Renal pelvis (tissue), 12 donors: ENCODE measurements at places on chromosomes 2 and 18.

DNA sequence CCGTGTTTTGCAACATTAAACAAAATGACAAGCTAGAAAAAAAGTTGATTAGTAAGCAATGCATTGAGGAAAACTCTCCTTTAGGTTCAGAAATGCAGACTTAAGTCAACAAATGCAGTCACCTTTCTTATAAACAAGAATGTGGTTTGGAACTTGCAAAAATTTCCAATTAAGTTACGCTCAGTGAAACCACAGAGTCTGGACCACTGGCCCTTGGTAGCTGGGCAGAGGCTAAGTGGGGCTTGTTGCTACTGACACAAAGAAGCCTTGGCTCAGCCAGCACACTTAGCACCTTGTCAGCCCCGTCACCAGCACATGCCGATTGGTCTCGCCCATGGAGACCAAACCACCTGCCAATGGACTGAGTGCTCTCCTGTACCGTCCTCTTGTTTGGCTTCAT lies 53.0 kb downstream of the SMIM21 start:
- no peak for DNase-seq

DNA sequence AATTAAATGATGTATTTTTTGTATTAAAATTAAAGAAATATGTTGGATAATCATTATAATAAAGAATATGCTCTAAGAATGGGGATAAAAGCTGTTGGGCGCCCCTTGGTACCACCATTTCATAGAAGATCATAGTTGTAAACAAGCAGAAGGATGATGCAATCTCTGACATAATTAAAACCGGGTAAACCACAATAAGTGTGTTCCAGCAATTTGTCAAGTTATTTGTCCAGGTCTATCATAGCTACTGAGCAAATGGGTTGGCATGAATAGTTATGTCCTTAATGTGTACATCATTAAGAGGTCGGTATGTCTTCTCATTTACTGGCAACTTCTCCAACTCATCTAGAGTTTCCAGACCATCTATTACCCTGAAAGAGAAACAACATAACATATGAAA lies 6.7 kb upstream of the CLK1 start:
- DNase-seq: no peak

DNA sequence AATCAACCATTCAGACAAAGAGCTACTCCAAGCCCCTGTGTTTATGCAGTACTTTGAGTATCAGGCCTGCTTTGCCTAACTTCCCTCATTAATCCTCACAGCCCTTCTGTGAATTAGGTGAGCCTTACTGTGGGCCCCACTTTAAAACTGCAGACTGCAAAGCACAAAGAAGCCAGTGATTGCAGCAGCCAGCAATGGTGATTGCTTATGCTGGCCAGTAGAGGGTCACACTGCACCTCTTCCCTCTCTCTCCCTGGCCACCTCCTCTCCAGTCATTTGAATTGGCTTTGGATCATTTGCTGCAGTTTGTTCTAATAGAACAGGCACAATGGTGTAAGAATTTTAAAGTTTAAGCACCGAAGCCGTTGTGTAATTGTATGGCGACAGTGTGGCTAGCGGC lies 229.9 kb downstream of the AGPS start:
- DNase-seq: peak; percentile 44

DNA sequence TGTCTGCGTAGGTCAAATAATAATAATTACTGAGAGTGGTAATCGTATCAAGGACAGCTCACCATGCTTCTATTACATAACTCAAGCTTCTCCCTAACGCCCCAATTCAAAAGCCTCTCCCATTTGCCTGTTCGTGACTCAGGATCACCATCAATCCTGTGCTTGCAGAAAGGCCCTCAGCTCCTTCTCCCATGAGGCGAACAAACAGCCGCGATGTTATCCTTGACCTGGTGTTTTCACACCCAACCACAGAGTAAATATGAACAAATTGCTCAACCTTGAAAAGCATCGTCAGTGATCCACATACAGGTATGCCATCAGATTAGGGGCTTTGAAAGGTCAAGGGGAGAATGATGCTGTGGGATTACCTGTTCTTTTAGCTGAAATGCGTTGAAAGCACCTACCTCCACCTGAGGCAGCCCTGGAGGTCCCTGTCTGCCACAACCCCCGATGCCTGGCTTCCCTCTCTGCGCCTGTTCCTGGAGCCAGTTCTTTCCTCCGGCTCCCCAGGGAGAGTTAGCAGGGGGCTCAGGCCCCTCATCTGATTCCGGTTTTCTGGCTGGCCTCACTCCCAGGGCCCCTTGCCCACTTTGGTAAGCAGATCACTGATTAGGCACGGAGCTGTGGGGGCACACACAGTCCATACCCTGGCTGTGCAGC lies 39.1 kb upstream of the ODC1 start:
- no peak for DNase-seq

- DNase-seq: no peak
These were observed 213.0 kb downstream of the GLI2 start for GRCh38 chr2:120948662-120949011.

GRCh38 chr2:202051499-202052161 lies 18.0 kb downstream of the FZD7 start:
- no peak for DNase-seq

DNA sequence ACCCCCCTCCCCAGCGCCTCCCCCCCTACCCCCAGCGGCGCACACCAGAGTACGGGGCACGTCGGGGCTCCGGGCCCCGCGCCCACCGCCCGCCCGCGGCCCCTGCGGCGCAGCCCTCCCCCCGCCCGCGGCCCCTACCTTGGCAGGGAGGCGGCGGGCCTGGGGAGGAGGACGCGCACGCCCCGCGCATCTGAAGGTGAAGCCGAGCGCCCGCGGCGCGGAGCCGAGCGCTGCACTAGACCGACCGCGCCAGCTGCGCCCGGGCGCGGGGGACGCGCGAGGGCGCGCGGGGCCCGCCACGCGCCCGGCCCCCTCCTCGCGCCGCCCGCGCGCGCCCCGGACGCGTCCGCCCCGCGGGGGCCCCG lies at the start of gene ZNF516:
Gene ZNF516 (minus strand): TSS at position 237 of the 365 bp plus-strand sequence. CDS start 52,188 bp downstream, outside the sequence.
- no peak for DNase-seq

DNA sequence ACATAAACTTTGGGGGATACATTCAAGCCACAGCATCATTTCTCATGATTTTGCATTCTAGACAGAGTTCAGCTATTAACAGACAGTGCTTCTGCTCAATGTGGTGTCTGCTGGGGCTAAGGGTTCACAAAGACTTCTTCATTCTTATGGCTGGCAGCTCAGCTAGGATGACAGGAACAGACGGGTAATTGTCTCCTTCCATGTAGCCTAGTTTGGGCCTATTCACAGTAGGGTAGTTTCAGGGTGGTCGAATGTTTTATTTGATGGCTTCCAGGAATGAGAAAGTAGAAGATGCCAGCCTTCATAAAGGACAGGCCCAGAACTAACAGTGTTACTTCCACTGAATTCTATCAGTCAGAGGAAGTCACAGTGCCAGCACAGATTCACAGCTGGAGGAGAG lies 26.0 kb upstream of the BCL2L11 start:
- no peak for DNase-seq

DNA sequence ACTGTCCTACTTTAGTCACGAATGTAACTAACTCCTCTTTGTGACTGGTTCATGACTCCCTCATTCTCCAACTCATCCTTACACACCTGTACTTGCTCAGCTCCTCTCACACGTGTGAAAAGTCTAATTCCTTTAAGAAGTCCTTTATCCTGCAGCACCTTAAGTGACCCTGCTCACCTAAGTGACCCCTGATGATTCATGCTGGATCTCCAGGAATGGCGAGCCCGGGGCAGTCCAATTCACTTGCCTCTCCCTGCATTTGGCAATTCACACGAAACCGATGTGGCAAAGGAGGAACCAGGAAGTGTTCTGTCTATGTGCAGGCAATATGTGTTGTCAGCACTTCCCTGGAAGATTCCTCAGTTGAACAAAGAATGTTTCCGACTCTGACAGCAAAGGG lies 189.8 kb upstream of the NABP1 start:
- DNase-seq: no peak

- DNase-seq: no peak
These were observed 628 bp downstream of the GIGYF2 start for GRCh38 chr2:232697807-232698110.

DNA sequence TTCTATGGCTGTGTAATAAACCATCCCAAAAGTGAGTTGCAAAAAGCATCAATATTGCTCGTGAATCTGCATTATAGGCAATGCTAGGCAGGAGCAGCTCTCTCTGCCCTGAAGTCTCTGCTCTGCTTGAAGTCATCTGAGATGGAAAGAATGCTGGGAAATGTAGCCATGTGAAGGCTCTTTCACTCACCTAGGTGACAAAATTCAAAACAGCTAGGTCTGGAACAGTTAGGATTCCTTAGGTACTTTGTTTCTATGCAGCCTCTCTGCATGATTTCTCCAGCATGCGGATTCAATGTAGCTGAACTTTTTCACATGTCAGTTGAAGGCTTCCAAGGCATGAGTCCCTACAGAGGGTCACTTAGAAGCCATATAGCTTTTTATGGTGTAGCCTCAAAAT lies 1383.7 kb downstream of the LRP1B start:
- no peak for DNase-seq
